NCI-H748 treated with DMSO at 0.1 percent for 48 hours (cell line): ENCODE measurements at places on chromosomes 16 and 17.

DNA sequence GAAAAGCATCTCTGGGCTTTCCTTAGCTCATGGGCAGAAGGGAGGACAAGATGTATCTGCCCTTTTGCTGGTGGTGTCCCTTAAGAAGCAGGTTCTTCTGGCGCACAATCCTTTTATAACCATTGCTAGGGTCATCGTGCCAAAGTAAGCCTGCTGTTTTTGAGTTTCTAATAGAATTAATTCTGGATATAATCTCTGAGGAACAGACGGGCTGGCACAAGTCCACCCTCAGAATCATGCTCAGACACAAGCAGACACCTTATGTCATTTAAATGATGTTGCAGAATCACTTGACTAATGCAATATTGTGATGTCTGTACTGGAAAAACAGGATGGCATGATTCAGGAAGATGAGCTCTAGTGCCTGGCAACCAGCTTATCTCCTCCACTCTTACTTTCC is 18.8 kb upstream of the MMD start:
- no peak for DNase-seq

GRCh38 chr17:65438708-65439294 is 122.6 kb downstream of the AXIN2 start:
- DNase-seq, result no peak

GRCh38 chr16:72976438-72977064 is 71.4 kb downstream of the ZFHX3 start:
- no peak for DNase-seq

- DNase-seq, result no peak
Measured at GRCh38 chr16:14003074-14003570, 68.0 kb upstream of the MRTFB start.

DNA sequence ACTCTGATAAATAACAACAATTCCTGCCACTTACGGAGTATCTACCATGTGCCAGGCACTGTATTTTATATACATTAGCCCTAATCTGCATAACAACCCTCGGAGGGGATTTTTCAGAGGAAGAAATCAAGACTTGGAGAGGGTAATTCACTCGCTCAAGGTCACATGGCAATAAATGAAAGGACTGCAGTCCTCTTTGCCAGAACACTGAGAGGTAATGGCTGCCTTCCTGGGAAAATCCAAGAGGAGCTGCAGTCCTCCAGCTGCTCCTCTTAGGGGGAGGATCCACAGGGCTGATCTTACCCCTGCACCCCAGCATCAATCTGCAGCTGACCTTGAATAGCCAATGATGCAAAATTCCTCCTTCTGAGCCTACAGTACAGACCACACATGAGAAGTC is 114.1 kb upstream of the RPL38 start:
- no peak for DNase-seq

GRCh38 chr17:29107084-29107483 is 64.1 kb downstream of the PIPOX start:
- DNase-seq, result no peak

DNA sequence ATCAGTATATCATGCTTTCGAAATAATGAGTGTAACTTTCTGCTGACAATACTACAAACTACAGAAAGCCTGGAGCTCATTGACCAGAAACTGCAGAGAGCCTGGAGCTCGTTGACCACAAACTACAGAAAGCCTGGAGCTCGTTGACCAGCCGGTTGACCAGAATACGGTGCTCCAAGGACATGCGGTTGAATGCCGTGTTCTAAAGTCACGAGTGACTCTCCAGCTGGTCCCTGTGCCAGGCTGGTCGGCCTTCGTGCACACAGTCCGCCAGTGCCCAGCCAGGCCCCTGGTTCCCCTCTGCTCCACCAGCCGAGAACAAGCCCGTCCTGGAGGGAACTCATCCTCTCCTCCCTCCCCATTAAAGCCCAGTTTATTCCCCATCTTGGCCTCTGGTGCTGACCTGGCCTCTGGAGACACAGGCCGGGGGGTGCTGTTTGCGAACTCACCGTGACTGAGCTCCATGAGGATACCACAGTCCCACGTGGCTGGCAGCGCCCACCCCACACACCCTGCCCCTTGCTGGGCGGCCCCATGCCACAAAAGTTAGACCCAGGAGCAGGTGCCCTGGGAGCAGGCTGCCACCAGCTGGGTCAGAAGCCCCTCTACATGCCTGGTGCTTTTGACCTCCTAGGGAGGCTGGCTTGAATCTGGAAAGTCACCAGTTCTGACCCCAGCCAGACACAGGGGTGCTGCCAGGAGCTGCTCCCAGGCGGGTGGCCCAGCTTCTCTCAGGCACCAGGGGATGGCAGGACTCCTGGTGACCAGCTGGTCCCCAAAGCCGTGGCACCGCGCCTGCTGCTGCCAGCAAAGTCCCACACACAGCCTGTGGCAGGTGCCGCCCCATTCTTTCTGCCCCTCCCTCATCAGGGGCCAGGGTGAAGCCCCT is 15.5 kb upstream of the CDH15 start:
- DNase-seq, result no peak

- DNase-seq, result no peak
Measured at GRCh38 chr17:6523330-6523729, 33.0 kb downstream of the PITPNM3 start.

GRCh38 chr17:40059729-40060475 is 2.9 kb upstream of the THRA start:
- no peak for DNase-seq

DNA sequence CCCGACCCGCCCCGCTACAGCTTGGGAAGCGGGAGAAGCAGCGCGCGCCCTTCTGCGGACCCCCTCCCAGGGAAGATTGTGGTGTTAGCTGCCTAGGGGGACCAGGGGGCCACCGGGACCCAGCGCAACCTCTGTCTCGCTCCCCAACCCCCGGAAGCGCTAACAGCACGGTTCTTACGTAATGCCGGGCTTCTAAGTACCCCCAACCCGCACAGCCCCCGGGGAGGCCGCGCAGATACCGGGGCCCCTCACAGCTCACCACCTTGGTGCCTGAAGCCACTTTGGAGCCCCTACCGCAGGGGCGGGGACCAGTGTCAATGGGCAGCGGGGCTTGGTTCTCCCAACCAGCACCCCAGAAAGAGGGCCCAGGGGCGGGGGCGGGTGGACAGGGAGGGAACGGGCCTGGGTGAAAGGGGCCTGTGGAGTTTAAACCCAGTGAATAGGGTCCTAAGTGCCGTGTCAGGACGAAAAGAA is 348 bp downstream of the MPP2 start:
- DNase-seq, result no peak

DNA sequence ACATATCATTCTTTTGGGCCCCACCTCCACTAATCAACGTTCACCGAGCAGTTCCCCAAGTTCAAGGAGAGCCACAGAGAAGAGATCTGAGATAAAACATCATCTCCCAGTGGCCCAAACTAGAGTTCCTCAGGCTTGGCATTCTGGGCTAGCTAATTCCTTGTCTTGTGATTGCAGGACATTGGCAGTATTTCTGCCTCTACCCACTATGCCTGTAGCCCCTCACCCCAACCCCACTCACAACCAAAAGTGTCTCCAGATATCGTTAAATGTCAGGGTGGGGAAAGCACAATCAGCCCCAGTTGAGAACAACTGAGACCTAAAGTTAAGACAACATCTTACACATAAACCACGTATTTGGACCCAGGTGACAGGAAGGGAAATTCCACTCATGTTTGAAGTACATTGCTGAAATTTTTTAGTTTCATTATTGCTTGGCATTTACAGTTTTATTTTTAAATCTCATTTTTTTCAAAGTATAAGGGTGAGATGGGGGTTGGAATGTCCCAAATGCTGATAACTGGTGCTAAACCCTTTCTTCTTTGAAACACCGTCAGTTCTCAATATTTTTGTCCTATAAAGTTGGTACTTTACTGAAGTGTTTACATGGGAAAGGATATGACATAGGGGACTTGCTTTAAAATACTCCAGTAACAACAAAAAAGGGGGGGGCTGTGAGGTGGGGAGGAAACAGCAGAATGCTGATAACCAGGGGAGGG is 13.6 kb downstream of the ZC3H7A start:
- DNase-seq, result no peak

GRCh38 chr17:522919-523318 is 170.3 kb upstream of the RPH3AL start:
- DNase-seq, result no peak

GRCh38 chr16:46843898-46844642 is 13.1 kb upstream of the C16orf87 start:
- DNase-seq, result no peak

GRCh38 chr17:17305281-17305801 is 2.2 kb downstream of the NT5M start:
- DNase-seq, result no peak

GRCh38 chr16:77541165-77541564 is 106.3 kb upstream of the ADAMTS18 start:
- DNase-seq, result no peak

GRCh38 chr17:78717431-78717980 is 64.6 kb downstream of the CYTH1 start:
- no peak for DNase-seq

DNA sequence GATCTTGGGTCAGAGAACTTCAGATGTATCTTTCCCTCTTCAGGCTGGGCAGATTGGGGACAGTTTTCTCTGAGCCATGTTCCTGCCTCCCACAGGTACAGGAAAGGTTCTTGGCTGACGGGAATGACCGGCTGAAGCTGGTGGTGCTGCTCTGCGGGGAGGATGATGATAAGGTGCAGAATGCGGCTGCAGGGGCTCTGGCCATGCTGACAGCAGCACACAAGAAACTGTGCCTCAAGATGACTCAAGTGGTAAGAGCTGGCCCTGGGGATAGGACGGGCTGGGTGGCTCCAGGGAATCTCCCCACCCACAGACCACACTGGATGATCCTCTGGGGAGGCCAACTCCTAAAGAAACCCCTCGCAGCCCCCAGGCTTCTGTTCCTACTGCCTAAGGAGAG is 10.9 kb downstream of the SLC35G3 start:
- DNase-seq, result no peak

DNA sequence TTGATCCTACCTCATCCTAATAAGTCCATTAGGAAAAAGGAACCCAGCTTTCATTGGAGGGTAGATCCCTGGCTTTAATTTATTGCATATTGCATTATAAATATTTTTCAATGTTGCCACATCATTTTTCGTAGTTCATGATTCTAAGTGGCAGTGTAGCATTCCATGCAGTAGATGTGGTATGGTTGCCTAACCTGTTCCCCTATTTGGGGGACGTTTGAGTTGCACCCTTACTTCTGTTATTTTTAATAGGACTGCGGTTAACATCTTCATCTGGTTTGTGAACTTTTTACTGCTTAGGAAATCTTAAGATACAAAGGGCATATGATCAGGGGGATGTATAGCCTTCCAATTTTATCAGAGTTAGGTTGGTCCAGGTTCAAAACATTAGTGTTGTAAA is 5.4 kb downstream of the SCPEP1 start:
- DNase-seq, result no peak

DNA sequence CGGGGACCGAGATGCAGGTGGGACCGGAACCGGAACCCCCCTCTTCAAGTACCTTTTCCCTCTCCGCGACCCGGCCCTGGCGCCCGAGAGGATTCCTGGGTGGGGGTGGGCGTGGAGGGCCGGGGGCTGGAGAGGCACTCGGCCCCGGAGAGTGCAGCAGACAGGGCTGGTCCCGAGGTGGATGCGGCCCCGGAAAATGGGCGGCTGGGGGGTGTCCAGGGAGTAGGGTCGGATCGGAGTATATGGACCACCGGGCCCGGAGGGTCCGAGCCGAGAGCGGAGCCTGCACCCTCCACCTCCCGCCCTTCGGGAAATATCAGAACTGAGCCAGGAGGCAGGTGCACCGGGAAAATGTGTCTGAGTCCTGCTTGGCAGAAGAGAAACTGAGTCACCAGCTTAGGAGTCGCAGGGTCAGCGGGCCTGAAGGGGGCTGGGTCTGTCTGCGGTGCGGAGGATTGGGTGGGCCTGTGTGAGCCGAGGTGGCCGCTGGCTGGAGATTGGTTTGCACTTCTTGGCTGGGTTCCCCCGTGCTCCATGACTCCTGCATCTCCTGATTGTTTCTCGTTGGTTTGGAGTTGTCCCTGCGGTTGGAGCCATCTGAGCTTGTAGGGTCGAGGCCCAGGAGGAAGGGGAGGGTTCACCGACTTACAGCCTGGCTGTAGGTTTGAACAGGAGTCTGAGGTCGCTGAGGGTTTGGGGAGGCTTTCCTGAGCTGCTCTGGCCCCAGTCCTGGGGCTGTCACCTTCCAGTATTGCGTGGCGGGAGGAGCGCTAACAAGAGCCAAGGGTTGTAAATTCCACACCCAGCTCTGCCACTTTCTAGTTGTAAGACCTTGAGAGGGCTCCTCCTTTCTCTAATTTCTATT is 518 bp downstream of the SH2B1 start:
- no peak for DNase-seq
